HS-5 (cell line): ENCODE measurements at places on chromosomes 4 and X.
A peak's percentile ranks its signal among the peaks of the same experiment; 100 is the strongest.

GRCh38 chr4:72314869-72315268 lies 254.2 kb downstream of the ADAMTS3 start:
- DNase-seq, result no peak

GRCh38 chr4:53717064-53717549 lies 125.8 kb upstream of the LNX1 start:
- DNase-seq, result no peak

- DNase-seq, result no peak
Measured at GRCh38 chr4:89427782-89428181, 120.2 kb upstream of the GPRIN3 start.

- DNase-seq, result no peak
Measured at GRCh38 chrX:39176105-39176504, 374.8 kb downstream of the MID1IP1 start.

DNA sequence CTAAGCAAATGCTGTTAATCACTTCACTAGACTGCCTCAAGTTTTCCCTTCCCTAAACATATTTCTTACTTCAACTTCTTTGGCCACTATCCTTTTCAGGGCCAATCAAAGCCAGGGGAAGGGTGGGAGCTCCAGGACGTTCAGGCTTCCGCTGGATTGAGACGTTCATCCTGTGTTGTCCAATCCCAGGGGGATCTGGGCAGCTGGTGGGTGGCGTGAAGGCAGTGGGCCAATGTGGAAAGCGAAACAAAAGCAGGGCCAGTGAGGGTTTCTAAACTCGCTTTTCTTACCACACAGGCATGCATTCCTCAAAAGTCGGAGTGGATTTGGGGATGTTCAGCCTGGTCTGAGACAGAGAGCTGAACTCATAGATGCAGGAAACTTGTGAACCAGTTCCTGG lies 7.6 kb downstream of the CXCL13 start:
- no peak for DNase-seq

DNA sequence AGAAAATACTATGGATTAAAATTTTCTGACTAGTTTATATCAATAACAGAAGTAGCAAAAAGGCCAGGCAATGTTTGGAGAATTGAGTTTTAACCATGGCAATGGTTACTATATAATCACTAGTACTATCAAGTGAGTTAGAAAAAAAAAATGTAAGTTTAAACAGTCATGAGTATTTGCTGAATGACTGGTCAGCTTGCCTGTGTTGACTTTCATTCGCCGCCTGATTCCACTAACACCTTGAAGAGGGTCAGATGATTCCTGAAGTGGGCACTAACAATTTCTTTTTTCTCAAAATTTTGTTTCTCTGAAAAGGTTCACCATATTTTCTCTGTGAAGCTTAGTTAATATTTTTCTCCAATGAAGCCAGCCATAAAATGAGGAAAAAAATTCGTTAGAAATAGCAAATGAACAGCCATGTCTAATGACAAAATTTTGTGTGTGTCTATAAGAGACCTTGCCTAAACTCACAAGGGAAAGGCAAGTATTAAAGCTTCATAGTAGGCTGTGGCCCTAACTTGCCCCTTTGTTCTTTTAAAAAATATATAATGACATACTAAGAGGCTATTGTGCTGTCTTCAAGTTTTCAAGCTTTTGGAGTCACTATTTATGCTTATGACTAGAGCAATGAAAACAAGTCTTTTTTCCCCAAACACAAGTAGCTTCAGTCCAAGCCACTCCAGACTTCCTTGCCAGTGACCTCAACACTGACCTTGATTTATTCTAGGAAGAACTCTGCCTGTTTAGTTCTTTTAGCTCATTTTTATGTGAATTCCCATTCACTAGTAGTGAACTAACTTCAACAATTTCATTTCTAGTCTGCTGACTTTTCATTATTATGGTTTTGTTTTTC lies 18.4 kb upstream of the FHDC1 start:
- DNase-seq, result no peak

DNA sequence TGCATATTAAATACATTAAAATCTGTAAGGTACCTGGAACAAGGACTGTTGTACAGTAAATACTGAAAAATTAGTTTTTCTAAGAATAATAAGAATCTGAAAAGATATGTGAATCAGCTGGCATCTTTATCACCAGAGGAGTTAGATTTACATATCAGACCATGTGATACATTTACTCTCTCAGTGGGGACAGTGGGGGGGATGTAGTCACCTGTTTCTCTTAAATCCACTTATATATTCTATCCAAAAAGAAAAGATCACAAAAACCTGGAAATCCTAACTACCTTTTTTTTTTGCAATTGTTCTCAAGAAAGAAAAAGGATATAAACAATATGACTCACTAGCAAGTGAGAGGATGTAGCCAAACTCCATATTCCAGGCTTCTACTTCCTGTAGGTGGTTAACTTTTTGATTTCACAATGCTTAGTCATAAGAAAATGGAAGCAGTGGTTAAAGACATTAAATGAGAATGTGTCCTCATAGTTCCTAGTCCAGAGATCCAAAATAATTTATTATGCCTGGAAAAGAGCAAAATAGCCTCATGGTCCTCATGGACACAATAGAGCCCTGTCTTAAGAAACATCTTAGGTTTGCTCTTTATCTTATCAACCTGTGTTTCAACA lies 22.5 kb upstream of the MYOZ2 start:
- DNase-seq, result peak; percentile 76

GRCh38 chr4:129362691-129363274 lies 266.8 kb downstream of the C4orf33 start:
- peak; percentile 49 for DNase-seq

- no peak for DNase-seq
Measured at GRCh38 chr4:2823671-2824328, 19.8 kb upstream of the ADD1 start.

DNA sequence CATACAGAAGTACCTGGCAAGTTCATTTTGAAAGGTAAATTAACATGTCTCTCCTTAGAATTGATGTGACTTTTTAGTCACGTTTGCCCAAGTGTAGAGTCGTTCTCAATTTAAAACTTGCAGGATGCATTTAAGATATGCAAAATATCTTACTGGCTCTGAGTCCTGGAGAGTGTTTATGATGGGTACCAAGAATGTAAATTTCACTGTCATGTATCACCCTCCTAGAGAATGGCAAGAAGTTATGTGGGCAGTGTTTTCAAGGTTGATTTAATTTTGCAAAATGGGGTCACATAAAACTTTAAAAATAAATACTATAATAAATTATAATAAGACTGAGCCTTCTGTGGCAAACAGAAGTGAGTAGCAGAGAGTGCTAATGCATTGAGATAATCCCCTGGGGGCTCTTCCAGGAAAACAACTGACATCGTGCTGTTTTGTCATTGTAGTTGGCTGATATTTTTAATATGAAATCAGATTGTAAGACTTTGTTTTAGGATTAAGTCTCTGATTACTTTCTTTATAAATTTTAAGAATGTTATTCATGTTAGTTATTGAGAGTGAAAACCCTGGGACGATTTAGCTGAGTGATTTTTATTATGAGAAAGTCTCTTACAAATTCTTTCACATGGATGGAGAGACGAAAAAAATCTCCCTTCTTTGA lies 103.0 kb downstream of the AFF1 start:
- no peak for DNase-seq

GRCh38 chrX:74232859-74233258 lies 71.1 kb upstream of the ZCCHC13 start:
- DNase-seq, result no peak

DNA sequence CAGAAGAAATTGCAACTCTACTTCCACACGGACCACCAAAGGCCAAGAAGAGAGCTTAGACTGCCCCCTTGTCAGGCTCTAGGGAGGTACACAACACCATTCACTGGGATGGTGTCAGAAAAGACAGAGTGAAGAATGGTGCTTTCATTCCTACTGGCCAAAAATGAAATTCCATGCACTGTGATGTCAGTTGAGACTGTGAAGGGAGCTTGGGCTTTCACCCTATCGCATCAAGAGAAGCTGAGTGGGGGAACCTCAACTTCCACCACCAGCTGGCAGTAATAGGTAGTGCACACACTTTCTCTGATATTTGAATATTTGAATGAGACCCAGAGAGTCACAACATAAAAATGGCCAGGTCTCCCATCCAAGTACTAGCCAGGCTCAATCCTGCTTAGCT lies 65.9 kb downstream of the ZNF711 start:
- DNase-seq, result no peak

DNA sequence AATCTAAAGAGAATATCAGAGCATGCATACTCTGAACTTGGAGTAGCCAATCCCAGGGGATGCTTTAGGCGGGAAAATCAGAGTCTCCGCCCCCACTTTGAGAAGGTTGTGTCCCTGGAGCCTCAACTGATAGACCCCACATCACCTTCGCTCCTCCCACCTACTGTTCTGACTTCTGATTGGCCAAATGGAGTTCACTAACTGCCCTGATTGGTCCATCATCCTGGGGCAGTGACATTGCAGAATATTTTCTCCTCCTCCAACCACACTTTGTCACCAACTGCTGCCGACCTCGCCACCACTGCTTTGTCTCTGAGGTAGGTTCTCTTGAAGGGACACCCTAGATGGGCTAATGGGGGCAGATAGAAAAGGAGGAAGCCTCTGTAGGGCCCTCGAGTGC lies 22.7 kb upstream of the SPACA5B start:
- DNase-seq, result no peak

- DNase-seq, result no peak
Measured at GRCh38 chr4:108213723-108214122, 45.0 kb upstream of the LEF1 start.

DNA sequence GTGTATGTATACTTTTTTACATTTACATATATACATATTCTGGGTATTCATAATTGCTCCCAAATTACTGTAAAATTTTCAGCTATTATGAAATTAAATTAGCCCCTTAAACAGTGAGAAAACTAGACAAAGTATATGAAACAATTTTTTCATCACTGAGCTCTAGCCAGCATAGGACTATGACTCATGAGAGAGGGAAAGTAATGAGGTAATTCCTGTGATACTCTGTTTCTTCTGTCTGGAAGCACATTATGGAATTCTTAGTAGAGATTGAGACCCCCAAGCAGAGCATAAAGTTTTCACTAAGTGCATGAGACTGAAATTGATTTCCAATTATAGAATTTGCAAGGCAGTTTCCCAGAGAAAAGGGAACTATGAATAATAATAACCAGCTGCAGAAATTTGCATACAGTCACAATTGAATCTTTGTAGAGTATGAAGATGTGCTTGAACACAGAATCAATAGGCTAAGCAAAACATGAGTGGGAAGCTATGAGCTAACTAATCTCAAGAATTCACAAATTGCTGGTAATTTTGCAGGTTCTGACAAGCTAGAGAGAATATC lies 779.3 kb downstream of the ARAP2 start:
- DNase-seq, result no peak

GRCh38 chr4:140533951-140534480 lies 10.0 kb downstream of the ELMOD2 start:
- DNase-seq, result no peak

DNA sequence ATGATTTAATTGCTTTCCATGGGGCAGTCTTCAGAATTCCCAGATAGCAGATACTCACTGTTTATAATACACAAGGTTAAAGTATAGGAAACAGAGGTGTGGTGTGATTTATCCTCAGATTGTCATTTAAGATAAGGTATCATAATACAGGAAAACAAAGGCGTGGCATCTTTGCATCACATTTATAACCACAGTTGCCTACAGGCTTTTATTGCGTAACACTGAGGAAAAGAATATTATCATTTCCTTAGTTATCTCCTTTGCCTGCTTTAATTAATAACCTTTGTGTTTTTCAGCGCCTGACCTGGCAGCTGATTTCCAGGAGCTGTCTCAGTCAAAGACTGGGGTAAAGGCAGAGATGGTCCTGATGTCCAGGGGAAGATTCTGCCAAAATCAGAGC lies 68.8 kb downstream of the SSX7 start:
- no peak for DNase-seq
